Activated T-helper 9 cell treated with anti-CD3 and anti-CD28 coated beads, Interleukin-2, amount 50 U/mL, for 16 hours (primary cell): ENCODE measurements at places on chromosomes 16 and 17.

GRCh38 chr17:8856869-8857575, 10.5 kb downstream of the PIK3R6 start:
- no peak for DNase-seq

DNA sequence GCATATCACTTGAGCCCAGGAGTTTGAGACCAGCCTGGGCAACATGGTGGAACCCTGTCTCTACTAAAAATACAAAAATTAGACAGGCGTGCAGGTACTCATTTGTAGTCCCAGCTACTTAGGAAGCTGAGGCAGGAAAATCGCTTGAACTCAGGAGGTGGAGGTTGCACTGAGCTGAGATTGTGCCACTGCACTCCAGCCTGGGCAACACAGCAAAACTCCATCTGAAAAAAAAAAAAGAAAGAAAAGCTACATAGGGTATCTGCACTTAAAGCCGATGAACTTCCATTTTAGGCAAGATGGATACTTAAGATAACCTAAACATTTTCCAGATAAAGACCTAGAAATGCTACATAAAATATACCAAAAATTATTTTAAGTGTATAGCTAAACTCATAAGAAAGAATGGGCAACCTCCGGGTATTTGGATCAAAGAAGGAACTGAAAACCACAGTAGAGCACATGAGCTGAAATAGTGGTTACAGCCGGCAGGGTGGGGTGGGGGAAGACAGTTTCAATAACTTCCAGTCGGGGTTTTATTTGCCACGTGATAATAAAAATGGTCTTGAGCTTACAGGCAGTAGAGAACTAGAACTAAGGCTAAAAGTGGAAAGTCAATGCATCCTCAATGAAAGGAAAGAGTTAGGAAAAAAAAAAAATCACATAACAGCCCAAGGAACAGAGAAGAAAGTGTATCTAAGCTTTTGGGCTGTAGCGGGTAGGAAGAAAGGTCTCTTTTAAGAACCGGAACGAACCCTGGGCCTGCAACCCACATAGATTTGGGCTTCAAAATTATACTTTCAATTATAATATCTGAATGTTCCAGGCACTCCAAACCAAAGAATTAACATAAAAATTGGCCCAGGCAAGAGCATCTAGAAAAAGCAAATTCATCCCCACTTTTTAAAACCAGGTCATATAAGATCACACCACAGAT, 53.1 kb downstream of the CFDP1 start:
- DNase-seq = peak; percentile 12

DNA sequence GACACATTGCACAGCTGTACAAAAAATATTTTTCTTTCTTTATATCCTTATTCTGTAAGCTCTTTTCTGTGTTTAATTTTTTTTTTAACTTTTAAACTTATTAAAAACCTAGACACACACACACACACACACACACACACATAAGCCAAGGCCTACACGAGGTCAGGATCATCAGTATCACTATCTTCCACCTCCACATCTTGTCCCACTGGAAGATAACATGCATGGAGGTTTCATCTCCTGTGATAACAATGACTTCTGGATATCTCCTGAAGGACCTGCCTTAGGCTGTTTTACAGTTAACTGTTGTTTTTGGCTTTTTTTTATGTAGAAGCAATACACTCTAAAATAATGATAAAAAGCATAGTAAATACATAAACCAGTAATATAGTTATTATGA, 71.2 kb downstream of the TNRC6C start:
- no peak for DNase-seq

- no peak for DNase-seq
Observed at GRCh38 chr17:70976447-70976846, 807.1 kb downstream of the KCNJ2 start.

GRCh38 chr16:23121024-23121423, 28.2 kb downstream of the USP31 start:
- DNase-seq = no peak

DNA sequence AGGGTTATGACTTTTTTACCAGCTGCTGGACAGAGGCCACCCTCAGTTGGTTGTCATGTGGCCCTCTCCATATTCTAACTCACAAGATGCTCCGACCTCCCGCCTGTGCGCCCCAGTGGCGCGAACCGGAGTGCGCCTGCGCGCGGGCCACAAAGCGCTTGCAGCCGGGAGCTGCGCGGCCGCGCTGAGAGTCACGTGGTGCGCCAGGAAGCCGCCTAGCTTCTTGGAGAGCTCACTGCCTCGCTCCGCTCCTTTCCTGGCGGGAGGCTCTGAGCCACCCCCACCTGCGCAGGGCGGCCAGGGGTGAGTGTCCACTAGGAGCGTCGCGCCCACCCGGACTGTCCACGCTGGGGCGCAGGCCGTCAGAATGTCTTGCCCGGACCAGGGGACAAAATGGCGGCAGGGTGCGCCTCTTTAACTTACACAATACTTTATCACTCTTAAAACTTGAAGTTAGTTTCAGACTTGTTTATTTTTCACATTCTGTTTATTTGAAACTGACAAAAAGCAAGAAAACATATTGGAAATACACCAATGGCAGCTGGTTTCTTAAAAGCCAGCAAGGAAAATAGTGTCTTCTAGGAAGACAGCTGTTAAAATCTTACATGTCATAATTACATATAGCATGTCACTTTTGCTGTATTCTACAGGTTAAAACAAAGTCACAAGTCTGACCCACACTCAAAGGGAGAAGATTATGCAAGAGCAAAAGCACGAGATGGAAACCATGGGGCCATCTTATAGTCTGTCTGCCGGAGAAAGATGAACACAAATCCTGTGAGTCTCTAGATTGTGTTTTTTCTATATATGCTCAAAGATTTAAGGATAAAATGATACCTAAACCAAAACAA, 357.9 kb downstream of the CNTNAP4 start:
- DNase-seq = no peak
